ENCODE measurements at places on chromosomes 12 and 14.
A peak's percentile ranks its signal among the peaks of the same experiment; 100 is the strongest.

GRCh38 chr14:24605435-24606190 is 3.9 kb downstream of the GZMH start:
- no peak for DNase-seq

DNA sequence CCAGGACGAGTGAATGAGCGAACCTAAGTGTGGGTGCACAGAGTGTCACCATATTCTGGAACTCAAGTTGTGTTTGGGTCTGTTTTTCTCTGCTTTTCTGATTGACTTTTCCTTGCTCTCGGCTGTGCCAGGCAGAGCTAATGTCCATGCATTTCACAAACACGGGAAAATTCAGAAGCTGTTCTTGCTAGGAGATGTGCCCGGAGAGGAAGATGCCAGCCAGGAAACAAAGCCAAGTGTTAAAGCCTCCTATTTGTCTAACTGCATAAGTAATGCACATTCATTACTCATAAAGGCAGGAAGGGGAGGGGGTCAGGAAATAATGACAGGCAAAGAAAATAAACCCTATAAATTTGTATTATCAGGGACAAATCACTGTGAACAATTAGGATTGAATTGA is 250.4 kb upstream of the SFSWAP start:
- DNase-seq = no peak

- no peak for DNase-seq
Observed at GRCh38 chr12:10867381-10867780, 16.7 kb downstream of the PRH1 start.

DNA sequence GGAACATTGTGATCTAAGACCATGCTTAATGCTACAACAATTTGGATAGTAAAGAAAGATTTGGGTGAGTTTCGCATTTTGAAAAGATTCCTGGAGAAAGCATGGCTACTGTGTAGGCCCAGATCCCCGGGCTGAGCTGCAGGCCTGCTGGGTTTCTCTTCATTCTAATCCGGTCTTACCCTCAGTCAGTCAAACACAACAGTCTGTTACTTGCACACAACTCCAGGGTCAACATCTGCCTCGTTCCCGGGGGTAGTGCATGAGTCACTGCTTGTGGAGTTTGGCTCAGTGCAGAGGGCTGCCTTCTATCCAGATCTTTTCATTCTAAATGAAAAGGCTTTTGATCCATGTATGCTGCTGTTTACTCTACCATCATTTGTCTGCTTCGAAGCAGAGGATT is 60.4 kb upstream of the SEL1L start:
- DNase-seq = no peak

GRCh38 chr12:129607756-129608155 is 296.1 kb downstream of the TMEM132D start:
- DNase-seq = no peak

DNA sequence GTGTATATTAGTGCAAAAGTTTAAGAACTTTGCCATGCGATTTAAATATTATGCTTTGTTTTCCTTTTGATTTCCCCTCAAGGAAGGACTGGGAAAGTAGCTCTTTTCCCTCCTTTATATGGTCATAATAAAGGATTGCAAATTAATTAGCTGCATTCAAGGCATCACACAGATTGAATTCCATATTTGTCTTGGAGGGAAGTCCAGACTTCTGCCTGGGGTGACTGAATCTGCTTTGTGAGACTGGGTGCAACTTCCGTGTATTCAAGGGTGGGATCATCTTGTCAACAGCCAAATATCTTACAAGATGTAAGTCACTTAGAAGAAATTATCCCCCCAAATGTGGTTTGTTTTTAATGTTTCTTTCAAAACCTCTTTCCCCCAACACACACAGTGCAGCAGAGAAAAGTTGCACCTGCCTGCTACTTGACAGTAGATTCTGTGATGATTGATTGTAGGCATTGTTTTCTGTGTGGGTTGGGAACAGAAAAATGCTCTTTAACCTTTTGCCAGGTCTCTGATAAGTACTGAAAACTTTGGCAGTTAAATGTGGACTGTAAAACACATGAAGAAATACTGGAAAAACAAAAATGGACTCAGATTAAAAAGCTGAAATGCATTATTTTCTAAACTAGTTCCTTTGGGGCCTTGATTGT is 28.4 kb downstream of the STK38L start:
- DNase-seq = no peak

GRCh38 chr14:94499673-94500072 is 9.6 kb downstream of the SERPINA12 start:
- no peak for DNase-seq

- DNase-seq = no peak
Observed at GRCh38 chr12:79525357-79525756, 165.4 kb downstream of the PAWR start.

DNA sequence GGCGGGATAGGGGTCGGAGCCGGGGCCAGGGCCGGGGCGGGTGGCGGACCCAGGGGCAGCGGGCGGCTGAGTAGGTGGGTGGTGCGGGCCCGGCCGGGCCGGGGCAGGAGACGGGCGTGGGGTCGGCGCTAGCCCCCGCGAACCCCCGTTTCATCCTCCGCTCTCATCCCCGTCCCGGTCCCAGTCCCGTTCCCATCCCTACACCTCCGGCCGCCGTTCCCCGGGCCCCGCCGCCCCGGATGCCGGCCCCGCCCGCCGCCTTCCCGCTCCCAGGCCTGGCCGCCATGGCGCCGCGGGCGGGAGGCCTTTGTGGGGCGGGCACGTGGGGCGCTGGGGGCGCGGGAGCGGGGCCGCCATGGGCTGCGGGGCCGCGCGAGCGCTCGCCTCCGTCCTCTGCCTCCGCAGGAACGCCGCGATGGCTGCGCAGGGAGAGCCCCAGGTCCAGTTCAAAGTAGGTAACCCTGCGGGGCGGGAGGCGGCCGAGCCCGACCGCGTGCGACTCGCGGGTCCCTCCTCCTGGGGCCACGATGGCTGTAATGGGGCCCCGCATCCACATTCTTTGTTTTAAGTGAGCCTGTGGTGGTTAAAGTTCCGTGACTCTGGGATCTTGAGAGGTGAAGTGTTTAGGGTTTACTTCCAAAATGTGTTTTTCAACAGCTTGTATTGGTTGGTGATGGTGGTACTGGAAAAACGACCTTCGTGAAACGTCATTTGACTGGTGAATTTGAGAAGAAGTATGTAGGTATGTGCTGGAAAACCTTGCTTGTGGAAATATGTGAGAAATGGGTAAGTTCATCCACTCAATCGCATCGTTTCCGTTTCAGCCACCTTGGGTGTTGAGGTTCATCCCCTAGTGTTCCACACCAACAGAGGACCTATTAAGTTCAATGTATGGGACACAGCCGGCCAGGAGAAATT is 572 bp downstream of the RAN start:
- DNase-seq = no peak

- no peak for DNase-seq
Observed at GRCh38 chr12:42482041-42482747, 107.4 kb downstream of the PRICKLE1 start.

GRCh38 chr12:9378430-9378835 is 170.2 kb upstream of the PZP start:
- DNase-seq = no peak

GRCh38 chr12:64392221-64392620 is 1.7 kb upstream of the C12orf56 start:
- peak; percentile 13 for DNase-seq

- peak; percentile 13 for DNase-seq
Observed at GRCh38 chr12:42504049-42504448, 85.5 kb downstream of the PRICKLE1 start.

DNA sequence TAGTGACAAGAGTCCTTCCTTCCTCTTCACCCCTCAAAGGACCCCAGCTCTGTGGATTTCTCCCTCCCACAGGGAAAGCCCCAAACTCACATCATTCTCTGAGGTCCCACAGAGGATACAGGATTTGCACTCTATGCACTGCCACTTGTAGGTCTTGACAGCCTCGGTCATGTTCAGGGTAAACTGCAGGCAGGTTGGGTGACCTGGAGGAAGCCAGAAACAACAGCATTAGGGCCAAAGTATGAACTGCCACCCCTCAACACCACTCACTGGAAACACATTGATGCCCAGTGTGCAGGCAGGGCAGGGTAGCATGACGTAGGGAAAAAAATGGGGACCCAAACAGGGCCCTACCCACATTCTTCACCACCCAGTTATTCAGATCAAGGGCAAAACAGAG is 264.4 kb downstream of the DPF3 start:
- no peak for DNase-seq

DNA sequence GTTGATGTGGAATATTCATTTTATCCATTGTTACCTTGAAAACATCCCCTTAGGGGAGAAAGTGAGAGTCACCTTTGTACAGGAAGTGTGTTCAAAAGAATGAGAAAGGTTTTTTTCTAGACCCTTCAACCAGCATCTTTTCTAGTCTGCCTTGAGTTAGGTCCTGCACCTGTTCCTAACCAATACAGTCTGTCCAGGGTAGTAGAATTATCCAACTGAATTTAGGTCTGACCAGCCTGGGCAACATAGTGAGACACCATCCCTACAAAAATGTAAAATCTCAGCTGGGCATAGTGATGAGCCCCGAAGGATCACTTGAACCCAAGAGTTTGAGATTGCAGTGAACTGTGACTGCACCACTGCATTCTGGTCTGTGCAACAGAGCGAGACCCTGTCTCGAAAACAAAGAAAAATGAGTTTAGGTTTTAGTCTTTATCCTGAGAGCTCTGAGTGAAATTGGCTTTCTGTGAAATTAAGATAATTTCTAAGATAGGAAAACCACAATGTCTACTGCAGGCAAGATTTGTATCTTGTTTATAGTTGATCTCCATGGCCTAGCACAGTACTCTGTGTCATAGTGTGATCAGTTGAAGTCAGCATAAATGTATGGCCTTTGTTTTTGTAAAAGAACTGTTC is 25.2 kb downstream of the ARHGAP5 start:
- DNase-seq = no peak

- no peak for DNase-seq
Observed at GRCh38 chr12:42360747-42361403, 34.9 kb downstream of the PPHLN1 start.

- no peak for DNase-seq
Observed at GRCh38 chr14:61468063-61468825, 146.9 kb downstream of the PRKCH start.

DNA sequence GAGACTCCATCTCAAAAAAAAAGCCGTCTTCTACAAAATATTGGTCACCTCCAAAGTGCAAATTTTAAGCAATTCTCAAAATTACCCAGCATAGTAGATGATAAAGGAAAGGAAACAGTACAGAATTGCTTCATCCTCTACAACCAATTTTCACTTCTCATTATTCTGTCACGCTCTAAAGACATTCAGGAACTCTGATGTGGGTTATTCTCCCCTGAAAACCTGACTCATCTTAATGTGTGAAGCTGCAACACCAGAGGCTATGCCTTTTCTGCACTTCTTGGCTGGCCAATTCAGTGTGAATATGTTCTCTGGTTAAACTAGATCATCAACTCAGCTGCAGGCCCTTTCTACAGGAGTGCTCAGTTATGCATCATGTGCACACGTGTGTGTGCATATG is 11.0 kb downstream of the PTGER2 start:
- DNase-seq = no peak

DNA sequence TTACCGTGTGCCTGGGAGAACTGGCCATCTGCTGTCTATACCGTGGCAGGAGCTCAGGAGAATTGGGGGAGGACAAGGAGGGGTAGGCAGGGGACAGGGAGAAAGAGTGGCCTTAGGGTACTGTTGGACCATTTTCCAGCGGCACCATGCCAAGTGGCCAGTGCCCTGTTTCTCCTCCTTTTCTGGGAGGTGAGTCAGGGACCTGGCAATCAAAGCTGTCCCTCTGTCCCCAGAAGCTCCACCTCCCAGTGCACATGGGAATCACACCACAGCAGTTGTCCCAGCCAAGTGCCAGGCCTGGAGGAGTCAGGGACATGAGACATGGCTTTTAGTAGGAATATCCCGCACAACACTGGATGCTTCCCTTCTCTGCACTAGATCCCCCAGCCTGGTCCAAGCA is 118.0 kb downstream of the GCH1 start:
- no peak for DNase-seq

GRCh38 chr14:54425068-54425467 is 16.1 kb downstream of the CNIH1 start:
- no peak for DNase-seq

DNA sequence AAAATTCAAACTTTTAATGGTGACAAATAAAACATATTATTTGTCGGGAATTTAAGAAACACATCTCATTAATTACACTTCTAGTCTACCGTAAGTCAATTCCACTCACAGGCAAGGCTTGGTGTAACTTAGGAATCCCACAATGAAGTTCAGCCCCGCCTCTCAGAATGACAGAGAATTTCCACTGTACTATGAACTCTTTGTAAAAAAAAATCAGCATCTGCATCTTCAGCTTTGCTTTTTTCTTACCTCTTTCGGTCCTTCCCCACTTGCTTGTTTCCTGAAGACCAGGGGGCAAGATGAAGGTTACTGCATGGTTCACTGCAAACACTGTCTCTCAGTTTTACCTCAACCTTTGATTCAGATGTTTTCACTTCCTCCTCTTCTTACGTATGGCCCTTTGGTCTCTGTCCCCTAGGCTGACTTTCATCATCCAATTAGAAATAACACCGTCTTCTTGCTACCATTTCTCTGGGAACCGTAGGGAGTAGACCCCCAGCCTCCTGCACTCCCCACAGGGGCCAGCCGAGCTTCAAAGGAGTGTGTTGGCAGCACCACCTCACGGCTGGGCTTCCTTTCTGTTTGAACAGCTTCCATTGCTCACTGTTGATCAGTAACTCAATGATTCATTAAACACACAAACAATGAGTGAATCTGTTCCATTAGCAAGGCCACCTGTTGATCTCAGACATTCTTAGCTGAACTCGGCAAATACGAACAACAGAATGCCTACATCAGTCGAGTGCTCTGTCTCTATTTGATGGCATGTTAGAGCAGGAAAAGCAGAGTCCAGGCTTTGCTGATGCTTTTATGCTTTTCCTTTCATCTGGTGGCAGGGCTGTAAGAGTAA is 343.0 kb downstream of the BMP4 start:
- DNase-seq = no peak

DNA sequence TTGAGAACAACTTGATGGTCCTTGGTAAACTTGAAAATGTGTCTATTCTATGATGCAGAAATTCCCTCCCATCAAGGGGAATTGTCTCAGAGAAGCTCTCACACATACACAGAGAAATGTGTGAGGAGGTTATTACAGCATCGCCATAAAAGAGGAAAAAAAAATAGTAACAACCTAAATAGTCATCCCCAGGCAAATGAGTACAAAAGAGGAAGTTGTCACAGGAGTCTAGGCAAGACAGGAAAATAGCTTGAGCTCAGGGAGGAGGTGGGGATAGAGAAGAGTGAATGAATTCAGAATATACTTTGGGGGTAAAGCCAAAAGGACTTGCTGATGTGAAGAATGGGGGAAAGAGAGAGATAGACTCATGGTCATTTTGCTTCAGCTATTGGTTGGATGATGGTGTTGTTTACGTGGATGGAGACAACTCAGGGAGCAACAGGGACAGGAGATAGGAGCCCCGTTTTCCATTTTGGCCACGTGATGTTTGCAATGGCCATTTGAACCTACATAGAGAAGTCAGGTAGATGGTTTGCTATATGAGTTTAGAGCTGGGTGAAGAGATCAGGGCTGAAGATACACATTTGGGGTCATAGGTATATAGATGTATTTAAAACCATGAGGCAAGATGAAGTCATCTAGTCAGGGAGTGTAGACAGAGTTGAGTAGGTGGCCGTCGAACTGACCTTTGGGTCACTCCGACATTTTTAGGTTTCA is 20.3 kb downstream of the LRRC74A start:
- DNase-seq = no peak

All from fibroblast of skin of left quadriceps (primary cell).